ENCODE measurements at places on chromosomes 7 and 10.

GRCh38 chr10:127210936-127211466 is 14.6 kb upstream of the INSYN2A start:
- no peak for DNase-seq

GRCh38 chr10:17340144-17340829 is 112.2 kb downstream of the VIM start:
- no peak for DNase-seq

GRCh38 chr7:132906193-132906835 is 175.6 kb downstream of the CHCHD3 start:
- no peak for DNase-seq

- DNase-seq: no peak
Observed at GRCh38 chr7:143463556-143463955, 14.1 kb upstream of the TAS2R41 start.

DNA sequence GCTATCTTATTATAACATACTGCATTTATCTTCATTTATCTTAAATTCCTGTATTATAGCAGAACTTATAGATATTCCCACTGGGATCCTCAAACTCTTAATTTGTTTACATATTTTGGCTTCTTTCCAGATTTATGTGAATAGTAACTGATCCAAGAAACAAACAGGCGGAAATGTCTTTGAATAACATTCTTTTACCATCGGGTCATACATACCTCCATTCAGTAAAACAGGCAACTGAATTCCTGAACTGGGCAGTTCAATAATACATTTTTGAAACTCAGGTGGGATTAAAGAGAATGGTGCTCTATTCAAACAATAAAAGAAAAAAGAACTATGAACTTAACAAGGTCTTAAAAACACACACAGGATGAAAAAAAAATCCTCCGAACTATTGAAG is 337.4 kb downstream of the CRPPA start:
- no peak for DNase-seq

DNA sequence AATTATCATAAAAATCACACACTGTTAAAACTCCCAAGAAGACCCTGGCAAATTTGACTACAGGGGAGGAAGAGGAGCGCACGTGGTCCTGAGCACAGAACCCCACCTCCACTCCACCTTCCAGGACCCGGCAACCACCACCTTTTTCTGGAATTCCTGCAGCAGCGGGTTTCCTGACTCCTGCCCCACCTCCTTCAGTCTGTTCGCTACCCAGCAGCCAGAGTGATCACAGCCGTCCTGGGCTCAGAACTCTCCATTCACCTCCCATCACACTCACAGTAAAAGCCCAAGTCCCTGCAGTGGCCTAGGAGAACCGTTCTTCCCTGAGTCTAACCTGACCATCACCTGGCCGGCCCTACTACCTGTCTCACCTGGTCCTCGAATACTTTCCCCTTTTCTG is 107.4 kb upstream of the FAM204A start:
- no peak for DNase-seq

- no peak for DNase-seq
Observed at GRCh38 chr10:43024524-43024923, 52.3 kb upstream of the RET start.
